ENCODE measurements at places on chromosomes 6 and 20.

- DNase-seq: no peak
Observed at GRCh38 chr20:50040432-50041245, 57.9 kb downstream of the SNAI1 start.

DNA sequence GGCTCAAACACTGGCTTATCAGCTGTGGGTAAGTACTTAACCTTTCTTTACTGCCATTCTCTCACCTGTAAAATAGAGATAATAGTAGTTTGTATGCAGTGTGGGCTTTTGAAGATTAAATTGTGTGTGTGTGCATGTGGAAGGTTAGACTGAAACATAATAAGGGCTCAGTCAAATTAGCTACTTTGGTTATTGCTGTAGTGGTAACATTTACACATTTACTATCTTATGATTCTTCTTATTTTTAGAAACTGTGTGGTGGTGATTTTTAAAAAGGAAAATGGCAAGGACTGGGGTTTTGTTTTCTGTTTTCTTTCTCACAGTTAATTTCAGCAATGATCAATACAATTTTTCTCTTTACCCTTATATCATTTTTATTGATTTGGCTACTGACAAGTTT, 206.9 kb downstream of the NKAIN2 start:
- no peak for DNase-seq

DNA sequence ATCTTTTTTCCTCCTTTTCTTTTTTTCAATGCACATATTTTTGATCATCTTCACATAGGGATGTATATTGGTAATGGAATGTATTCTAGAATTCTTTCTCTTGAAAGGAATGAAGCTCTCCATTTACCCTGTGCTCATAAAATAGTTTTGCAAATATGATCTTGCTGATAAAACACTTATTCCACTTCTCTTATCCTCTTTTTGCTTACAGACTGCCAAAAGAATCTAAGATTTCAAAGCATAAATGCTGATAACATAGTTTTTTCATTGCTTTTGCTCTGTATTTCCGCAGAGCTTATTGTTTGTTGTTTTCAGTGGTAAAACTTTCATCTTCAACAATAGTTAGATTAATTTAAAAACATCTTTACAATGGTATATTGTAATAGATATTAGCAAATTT, 350.5 kb downstream of the PAX1 start:
- DNase-seq: no peak

GRCh38 chr20:11453430-11453829, 464.3 kb upstream of the BTBD3 start:
- no peak for DNase-seq

DNA sequence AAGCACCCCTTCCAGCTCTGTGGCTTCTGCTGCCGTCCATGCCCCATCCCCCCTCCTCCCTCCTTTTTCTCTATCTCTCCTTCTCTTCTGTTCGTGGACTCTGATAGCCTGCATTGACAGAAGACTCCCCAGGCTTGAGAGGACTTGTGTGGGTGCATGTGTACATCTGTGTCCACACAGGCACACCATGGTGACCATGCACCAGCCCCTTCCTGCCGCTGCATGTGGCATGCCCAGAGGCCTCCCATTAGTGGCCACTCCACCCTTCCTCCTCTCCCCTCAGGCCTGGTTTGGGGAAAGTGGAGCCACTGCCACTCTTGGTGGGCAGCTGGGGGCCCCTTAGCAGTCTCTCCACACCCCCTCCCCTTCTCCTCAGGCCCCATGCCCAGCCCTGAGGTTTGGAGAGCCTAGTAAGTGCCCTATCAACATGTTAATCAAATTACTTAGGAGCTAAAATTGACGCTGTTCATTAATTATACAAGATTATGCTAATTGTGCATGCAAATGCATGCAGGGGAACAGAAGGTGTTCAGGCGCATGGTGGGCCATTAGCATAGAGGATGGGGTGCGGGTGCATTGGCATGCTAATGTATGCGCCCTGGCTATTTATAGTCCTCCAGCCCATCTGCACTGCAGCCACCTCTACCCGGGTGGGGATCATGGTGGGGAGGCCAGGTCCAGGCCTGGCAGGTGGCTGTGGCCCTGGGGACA, 45.9 kb downstream of the EBF4 start:
- no peak for DNase-seq

- no peak for DNase-seq
Observed at GRCh38 chr6:6688951-6689350, 100.4 kb downstream of the LY86 start.

- no peak for DNase-seq
Observed at GRCh38 chr20:54086507-54087039, 16.2 kb upstream of the BCAS1 start.

- peak; percentile 54 for DNase-seq
Observed at GRCh38 chr20:37042986-37043972, 52.5 kb downstream of the RBL1 start.

DNA sequence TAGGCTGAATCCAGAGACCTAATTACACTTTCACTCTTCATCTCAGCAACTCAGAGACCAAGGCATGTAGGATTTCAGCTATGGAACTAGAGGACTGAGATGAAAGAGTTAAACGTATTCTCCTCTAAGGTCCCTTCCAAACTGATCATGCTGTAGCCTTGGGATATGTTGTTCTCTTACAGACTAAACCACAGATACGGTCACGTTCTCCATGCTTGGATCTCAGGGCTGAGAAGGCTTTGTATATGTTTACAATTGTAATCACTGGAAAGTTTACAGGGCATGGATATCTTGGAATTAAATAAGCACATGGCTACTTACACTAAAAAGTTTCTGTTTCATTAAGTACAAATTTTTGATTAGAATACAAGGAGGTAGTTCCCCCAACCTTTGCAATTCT, 50.1 kb downstream of the PKIB start:
- no peak for DNase-seq

DNA sequence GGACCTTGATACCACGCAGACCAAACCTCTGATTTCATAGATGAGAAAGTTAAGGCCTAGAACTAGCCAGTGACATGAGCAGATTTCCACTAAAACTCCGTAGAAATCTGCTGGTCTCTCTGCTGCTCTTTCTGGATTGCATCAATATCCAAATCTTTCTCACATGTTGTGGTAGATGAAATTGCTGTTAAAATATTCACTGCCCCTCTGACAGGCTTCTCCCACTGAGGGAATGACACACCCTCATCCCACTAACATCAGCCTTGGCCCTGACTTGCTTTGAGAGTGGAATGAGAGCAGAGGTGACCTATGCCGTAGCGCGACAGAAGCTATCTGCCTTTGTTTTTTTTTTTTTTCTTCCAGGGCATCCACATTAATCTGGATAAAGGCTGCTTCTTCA, 20.4 kb upstream of the EXOC2 start:
- no peak for DNase-seq

Data from activated T-helper 2 cell treated with anti-CD3 and anti-CD28 coated beads, Interferon-gamma antibody, Interleukin-2, Interleukin-4, amounts not matched to agents 10 μg/mL and 5 μg/mL and 100 μg/mL, durations not matched to agents 14 hours and 24 hours and 36 hours (primary cell).